Activated naive CD4-positive, alpha-beta T cell treated with Interleukin-2 at 50 U/mL for 16 hours (primary cell): ENCODE measurements at places on chromosomes 5 and 9.

DNA sequence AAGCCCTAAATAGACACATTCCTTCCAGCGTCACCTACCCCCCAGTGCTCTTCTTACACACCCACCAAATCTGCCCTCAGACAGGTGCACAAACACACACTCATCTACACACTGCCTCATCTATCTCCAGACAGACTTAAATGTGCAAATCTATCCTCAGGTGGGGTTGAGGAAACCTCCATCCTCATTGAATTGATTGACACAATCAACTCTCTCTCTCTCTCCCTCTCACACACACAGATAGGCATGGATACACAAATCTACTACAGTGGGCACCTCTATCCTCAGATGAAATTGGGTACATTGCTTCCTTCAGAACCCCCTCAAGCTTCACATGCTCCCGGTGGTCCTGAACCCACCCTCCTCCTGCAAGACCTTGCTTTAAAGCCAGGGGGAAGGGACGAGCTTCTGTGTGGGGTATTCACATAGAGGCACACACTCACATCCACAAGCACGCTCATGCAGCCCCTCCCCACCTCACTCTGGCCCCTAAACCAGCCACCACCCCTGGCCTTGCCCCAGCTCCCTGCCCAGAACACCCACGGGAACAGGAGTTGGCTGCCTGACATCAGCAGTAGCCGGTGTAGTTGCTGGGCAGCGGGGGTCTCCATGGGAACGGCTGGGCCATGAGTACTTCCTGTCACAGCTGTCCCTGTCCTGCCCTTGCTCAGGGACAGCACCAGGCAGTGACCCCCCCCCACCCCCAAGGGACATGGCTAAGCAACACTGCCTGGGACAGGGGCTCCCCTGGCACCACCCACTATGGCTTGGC is 22.8 kb downstream of the PCDH1 start:
- DNase-seq, result no peak

DNA sequence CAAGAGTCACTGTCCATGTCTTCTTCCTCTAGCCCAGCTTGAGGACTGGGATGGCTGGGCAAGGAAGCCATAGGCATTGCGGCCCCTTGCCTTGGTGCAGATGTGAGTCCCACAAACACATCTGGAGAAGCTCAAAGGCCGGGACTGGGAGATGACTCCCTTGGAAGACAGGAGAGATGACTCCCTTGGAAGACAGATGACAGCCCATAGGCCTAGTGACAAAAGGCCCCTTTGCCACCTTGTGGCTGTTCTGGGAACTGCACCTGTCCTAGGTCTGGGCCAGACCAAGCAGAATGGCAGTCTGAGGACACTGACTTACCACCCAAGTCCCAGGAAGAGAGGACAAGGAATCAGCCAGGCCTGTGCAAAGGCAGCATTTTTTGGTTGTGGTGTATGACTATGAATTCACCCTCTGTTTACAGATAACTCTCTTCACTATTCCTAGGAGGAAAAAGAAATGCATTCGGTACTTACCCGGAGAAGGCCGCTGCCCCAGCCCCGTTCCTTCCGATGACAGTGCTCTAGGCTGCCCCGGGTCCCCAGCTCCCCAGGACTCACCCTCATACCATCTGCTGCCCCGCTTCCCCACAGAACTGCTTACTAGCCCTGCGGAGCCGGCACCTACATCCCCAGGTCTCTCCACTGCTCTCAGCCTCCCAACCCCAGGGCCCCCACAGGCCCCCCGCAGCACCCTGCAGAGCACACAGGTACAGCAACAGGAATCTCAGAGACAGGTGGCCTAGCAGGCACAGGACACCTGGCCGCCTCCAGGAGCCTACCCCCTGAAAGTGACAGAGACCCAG is 30.8 kb downstream of the SKP1 start:
- DNase-seq, result peak; percentile 86

DNA sequence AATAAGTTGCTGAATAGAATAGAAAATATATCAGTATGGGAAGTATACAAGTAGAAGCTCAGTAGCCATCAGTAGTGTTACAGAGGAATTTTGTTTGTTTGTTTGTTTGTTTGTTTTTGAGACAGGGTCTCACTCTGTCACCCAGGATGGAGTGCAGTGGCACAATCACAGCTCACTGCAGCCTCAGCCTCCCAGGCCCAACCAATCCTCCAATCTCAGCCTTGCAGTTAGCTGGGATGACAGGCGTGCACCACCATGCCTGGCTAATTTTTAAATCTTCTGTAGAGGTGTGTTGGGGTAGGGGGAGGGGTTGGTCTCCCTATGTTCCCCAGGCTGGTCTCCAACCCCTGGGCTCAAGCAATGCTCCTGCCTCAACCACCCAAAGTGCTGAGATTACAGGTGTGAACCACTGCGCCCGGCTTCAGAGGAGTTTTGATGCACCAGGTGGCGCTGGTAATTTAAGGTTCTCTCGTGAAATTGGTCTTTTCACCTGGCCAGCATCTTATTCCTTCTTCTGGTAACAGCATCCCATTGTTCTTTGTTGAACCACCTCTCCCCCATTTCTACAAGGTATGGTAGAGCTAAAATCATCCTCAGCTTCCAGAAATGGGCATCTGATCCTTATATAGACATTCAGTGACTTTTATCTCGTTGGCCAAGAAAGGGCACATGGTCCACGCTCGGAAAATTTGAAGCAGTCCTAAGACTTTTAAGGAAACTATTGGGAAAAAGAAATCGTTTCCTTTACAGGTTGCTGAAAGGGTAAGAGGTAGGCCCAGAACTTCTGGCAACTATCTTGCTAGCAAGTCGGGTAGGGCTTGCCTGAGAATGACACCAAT is 157.1 kb downstream of the ARRDC3 start:
- peak; percentile 62 for DNase-seq

- DNase-seq, result no peak
These were observed 96.4 kb upstream of the SELENOP start for GRCh38 chr5:42908086-42908485.

DNA sequence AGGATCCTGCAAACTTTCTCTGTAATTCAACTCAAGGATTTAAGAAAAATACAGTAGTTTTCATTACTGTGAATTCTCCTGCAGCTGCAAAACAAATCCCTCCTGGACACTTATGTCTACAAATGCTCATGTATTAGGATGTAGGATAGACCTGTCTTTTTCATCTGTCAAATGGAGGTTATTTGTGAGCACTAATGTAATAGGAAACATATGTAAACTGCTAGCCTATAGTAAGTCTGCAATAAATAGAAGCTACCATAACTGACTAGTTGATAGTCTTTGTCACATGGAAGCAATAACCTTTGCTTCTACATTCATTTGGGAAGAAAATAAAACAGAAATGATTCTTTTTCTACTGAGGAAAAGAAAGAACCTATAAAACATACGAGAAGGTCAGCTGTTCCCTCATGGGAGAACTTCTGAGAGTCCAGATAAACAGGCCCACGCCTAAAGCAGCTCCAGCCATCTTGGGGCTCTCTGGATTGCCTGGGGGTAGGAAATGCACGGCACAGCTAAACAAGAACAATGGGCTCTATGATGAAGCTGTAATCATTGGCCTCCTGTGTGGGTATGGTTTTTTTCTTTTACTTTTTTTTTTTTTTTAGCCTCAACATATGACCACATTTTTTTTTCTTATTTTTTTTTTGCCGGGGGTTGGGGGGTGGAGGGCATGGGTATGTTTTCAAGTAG is 6.2 kb downstream of the KCNV2 start:
- DNase-seq, result no peak

DNA sequence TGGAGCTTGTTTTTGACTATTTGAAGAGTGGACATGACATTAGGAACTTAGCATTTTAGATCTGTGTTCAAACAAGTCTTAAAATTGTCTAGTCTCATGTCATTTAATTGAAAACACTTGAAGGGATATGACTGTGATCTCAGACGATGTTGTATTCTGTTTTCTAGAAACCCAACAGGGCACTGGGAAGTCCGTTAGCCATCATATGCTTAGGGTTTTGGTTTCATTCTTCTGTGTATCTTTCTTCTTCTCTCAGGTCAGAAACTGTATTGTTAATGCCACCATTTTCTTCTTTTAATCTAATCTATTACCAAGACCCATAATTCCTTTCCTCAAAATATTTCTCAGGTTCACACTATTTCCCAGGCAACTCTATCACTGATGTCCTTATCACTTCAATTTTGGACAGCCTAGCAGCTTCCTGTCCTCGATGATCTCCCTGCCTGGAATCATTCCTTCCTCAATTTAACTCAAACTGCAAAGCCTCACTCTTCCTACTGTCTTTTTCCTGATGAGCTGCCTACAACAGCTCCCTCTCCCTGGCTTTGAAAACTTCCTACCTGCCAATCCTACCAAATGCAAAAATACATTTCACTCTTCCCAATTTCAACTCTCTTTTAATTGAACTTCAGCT is 77.7 kb downstream of the MEF2C start:
- DNase-seq, result no peak

- peak; percentile 58 for DNase-seq
These were observed 70.0 kb downstream of the RXRA start for GRCh38 chr9:134396258-134396742.

- no peak for DNase-seq
These were observed 61.8 kb downstream of the C9 start for GRCh38 chr5:39302472-39302871.

DNA sequence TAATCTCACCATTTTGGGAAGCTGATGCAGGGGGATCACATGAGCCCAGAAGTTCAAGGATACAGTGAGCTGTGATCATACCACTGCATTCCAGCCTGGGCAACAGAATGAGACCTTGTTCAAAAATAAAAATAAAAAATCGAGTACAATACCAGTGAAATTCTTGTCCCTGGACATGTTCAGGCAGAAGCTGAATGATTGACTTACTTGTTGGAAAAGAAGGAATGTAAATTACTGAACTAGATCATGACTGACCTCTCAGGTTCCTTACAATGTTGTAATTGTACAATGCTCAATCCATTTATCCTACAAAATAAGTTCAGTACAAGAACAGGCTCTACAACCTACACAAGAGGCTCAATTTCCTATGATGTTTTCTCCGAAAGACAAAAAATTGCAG is 1010.4 kb downstream of the TLE1 start:
- DNase-seq, result no peak

- no peak for DNase-seq
These were observed 17.9 kb upstream of the NDUFB6 start for GRCh38 chr9:32590898-32591297.

DNA sequence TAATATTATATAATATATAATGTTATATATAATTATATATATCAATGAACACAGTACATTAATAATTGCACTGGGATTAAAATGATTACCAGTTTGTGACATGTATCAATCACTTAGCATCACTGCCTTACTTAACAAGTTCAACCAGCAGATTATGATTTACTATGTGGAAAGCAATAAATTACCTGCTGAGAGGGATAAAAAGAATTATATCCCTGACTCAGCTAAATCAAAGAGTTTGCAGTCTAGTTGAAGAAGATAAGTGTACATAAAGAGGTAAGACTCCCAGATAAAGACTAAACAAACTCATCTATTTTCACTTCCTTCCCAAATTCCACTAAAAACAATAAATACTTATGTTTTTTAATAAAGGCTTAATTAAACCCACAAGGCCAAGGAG is 11.2 kb downstream of the PLAA start:
- no peak for DNase-seq

- DNase-seq, result no peak
These were observed 287.8 kb downstream of the GAS1 start for GRCh38 chr9:86659413-86660046.

DNA sequence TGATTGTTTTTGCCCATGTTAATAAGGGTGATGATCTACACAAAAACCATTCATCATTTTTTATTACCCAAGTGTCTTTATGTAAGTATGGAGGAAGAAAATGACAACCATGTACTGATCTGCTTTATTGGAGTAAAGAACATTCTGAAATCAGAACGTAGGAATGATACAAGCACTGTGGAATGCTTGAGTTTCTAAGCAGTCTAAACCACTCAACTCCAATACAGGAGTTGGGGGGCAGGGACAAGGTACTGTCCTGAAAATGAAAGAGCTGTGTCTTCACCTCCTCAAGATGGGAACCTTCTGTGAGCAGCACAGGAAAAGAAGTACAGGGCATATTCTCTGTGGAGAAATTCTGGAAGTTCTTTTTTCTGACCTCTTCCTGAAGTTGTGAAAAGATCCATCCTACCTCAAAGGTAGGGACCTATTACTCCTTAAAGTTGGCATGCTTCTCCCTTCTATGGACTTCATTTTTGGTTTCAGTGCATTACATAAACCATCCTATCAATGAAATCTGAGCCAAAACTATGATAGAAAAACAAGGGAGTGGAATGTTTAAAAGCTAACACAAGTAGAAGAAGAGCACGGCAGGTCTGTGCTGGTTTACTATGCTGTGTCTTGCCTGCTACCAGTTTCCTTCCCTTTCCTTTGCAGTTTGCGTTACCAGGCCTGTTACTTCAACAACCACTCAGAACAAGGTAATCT is 202.6 kb downstream of the SEMA5A start:
- no peak for DNase-seq

GRCh38 chr5:142881076-142881783 is 111.1 kb downstream of the ARHGAP26 start:
- no peak for DNase-seq

DNA sequence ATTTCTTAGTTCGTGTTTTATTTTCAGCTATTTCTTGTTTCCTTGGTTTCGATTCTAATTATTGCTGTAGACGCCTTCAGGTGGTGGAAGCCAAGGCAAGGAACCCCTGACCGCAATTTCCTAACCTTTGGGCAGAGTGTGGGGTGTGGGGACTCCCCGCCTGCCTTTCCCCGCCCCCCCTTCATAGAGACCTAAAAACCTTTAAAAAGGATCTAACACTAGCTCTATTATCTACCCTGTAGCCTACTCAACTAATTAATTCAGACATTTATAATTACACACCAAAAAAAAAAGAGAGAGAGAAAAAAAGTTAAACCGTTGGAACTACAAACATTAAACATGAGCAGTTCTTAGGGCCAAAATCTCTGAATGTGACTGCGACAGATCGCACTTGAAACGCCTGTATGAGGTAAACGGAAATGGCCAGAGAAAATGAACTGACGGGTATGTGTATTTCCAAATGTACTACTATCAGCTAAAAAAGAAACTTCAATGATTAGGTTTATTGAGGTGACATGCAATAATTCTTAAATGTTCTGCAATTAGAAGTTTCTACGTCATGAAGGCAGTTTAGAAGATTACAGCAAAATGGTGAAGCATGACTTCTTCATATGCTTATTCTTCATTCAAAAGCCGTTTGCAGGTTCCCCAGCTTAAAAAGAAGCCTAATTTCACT is 19.0 kb upstream of the FER start:
- DNase-seq, result peak; percentile 66

GRCh38 chr5:43209833-43210232 is 17.8 kb downstream of the NIM1K start:
- DNase-seq, result no peak

DNA sequence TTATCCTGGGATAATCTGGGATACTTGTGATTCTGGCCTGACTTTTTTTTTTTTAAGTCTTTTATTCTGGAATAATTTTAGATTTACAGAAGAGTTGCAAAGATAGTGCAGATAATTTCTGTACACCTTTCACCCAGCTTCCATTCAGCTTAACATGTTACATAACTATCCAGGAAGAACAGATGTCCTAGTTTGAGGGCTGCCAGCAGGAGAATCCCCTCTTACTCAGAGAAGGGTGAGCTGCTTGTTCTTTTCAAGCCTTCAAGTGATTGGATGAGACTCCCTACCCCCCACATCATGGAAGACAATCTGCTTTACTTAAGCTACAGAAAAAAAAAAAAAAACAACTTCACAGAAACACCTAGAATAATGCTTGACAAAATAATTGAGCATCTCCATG is 254.2 kb downstream of the TRIM32 start:
- DNase-seq, result no peak

GRCh38 chr5:10637944-10638343 is 74.1 kb downstream of the ANKRD33B start:
- DNase-seq, result no peak
